ENCODE measurements at places on chromosomes 16 and 17. TPM values are rescaled to one million over a fixed set of nuclear protein-coding genes. Genes with fewer than 3 reads are reported as not detected.

The KRTAP2-1 gene
- not detected for total RNA-seq

The GPRC5B gene
- not detected for total RNA-seq

The NPLOC4 gene
- total RNA-seq = 125 TPM

The FOXL1 gene
- total RNA-seq = not detected

The CD300LG gene
- not detected for total RNA-seq

The HIGD1B gene
- not detected for total RNA-seq

DNA sequence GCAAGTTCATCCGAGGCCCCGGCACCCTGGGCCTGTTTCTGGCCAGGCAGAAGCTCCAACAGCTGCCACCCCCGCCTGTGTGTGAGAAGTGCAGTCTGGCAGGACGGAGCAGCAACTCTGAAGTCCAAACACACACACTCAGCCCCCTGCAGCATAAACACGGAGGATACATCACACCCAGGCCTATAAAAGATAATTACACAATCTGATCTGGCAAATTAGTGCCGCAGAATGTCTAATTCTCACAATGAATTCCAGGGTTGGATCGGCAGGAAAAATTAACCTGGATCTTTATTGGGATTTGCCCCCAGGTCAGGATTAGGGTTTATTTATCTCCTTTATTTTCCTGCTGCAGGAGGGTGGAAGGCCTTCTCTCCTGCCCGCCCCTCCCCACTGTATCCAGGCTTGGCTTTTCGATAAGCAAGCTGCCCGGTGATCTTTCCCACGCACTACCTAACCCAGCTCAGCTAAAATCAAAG lies 311.4 kb downstream of the SOX9 start:
- DNase-seq = no peak

DNA sequence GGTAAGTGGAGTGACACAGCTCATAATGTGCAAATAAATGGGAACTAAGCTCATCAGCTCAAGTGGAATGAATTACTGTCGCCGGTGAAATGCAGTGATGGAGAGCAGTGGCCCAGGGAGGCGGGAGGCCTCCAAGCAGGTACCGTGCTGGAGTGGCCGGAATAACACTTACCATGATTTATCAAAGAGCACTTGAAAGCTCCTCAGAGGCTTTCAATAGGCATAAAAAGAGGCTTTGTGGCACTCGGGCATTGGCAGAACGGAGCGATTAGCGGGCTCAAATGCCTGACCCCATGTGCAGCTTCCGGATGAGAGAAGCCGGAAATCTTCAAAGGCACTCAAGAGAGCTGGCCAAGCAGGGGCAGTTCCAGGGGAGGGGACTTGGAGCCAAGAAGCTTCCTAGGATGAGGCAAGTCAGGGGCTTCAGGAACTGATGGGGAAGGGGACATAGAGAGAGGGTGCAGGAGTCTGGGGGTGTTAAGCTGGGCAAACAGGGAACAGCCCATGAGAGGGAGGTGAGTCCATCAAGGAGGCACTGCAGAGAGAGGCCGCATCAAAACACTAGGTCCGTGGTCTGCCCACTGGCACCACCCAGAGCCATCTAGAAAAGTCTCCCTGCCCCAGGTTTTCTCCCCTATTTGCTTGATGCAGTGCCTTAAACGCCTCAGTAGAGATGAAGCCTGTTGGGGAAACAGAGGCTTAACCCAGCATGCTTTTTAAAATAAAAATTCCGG lies 144.0 kb upstream of the IRX6 start:
- DNase-seq = no peak

GRCh38 chr17:82281502-82282238 lies 8.2 kb upstream of the CSNK1D start:
- DNase-seq = no peak

GRCh38 chr16:30472328-30472942 lies at the start of gene ITGAL:
Gene ITGAL, plus strand, starts transcription at chr16:30472742. Its CDS starts 96 bp downstream, at chr16:30472838.
- DNase-seq = peak; percentile 76

- DNase-seq = no peak
These were observed 1.5 kb upstream of the ARL6IP1 start for GRCh38 chr16:18802767-18803343.

- DNase-seq = no peak
These were observed 20.1 kb downstream of the WSCD1 start for GRCh38 chr17:6090253-6090652.

DNA sequence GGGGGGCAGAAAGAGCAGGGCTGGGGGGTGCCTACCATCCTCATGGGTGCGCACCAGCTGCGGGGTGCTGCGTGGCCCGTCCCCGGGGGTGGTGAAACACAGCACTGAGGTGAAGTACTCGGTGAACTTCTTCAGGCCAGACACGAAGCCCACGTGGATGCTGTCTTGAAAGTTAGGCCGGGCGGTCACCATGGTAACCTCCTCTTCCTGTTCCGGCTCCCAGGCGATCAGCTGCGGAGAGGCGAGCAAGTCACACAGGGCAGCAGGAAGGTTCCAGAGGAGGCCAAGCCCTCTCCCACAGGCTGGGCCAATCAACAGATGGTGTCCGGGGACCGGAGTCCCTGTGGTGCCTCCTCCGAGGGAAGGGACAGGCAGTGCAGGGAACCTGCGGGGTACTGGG lies 90.1 kb upstream of the CDC42EP4 start:
- DNase-seq = no peak

DNA sequence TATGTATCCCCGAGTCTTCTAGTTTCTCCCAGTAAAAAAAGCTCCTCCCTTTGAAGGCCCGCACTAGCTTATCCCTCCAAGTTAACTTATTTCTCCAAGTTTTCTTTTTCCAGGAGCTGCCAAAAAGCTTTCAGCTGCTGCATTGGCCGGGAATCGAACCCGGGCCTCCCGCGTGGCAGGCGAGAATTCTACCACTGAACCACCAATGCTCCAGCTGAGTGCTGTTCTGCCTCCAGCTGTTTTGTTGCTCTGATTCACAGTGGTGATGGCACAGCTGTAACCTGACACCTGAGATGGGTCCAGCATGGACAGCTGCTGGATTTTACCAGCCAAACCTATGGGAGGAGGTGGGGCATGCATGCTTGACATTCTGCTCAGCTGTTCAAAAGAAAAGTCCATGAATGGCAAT lies 22.1 kb downstream of the VAC14 start:
- no peak for DNase-seq

DNA sequence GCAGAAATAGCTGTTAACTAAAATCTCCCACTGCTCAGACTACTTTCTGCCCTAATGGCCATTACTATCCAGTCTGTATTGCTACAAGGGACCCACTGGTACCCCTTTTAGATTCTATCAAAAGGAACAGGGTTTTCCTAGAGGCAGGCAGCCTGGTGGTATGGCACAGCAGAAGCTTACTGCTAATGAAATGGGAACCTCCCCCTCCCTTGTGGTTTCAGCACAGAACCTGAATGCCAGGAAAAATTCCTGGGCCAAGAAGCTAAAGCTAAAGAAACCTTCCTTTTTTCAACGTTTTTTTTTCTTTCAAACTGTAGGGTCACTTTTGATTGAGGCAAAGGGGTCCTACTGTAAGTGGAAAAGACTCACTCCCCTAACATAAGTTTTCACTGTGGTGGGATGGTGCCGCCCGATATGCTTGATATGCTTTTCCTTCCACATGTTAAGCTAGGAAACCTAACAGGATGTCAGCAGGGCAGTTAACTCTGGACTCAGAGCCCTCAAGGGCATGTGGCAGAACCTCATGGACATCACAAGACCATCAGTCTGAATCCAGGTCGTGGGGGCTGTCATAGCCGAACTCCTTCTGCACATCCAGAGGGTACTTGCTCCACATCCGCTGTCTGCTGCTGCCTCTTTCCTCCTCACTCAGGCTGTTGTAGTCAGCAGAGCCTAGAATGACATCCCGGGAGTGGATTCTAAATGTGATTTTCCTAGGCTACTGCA lies 9.8 kb downstream of the SLC7A6OS start:
- DNase-seq = no peak

DNA sequence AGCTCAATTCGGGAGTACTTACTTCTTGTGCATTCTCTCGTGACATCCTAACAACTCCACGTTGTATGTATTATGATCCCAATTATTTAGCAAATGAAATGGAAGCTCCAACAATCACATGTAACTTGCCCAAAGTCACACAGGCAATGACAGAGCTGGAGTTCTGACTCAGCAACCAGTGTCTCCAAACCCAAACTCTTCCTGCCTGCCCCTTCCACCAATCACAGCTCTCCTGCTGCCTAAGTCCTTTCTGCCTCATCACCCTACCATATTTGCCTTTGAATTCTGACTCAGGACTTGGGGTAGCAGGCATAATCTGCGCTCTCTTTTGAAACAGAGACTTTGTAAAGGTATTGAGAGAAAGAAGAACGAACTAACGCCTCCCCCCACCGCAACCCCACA lies 245.2 kb upstream of the MAF start:
- no peak for DNase-seq

All from CD8-positive, alpha-beta memory T cell (primary cell).